ENCODE measurements at places on chromosomes 3 and 15.
A peak's percentile ranks its signal among the peaks of the same experiment; 100 is the strongest.

- no peak for DNase-seq
Observed at GRCh38 chr3:12370758-12371157, 81.9 kb downstream of the PPARG start.

DNA sequence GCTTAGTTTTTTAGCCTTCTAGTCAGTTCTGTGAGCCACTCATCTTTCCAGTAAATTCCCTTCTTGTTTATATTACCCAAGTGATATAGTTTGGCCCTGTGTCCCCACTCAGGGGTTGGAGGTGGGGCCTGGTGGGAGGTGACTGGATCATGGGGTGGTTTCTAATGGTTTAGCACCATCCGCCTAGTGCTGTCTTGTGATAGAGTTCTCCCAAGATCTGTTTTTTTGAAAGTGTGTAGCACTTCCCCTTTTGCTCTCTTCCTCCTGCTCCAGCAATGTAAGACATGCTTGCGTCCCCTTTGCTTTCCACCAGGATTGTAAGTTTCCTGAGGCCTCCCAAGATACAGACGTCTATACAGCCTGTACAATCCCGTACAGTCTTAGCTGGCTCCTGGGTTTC lies 53.7 kb upstream of the INO80 start:
- DNase-seq = no peak

DNA sequence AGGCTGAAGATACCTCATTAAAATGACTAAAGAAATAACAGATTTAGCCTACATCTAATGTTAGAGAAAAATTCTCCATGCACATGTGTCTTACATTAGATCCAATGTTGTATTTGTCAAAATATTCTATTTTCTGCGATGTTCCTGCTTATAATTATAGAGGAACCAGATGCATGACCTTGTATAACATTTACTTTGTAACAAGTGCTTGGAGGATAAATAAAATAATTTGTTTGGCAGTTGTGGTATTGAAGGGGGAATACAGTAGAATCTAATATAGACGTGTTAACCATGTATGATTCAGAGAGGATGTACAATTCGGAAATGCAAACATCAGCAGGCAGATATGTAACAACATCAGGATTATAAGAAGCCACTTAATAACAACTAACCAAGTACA lies 922.2 kb downstream of the TUSC7 start:
- no peak for DNase-seq

DNA sequence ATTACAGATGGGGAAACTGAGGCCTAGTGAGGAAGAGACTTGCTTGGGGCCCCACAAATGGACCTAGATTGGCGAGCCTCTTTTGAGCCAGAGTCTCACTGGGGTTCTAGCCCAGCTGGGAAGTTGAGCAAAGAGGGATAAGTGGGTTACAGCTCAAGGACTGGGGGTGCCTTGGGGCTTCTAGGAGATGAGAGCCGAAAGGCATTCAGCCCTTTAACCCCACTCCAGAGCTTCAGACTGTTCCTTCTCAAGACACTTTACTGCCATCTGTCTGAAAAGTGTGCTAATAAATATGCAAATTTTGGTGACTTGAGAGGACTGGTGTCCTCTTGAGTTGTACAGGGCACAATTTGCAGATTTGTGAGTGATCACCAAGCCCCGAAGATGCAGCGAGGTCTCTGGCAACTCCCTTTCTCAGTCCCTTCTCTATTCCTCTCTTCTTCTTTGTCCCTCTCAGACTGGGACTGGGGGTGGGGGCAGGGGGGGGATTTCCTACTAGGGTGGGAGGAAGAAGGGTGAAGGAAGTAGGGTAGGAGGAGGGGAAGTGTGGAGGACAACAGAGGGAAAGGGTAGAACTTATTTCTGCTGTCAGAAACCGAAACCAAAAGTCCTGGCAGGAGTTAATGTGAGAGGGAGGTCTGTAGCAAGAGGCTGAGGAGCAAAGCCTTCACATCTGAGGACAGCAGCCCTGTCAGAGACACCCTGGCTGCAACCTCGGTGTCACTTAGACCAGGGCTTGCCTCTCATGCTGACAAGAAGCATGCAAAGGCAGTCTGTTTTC lies 16.2 kb upstream of the ANKDD1A start:
- no peak for DNase-seq

- no peak for DNase-seq
Observed at GRCh38 chr3:68123231-68123630, 468.8 kb upstream of the SUCLG2 start.

DNA sequence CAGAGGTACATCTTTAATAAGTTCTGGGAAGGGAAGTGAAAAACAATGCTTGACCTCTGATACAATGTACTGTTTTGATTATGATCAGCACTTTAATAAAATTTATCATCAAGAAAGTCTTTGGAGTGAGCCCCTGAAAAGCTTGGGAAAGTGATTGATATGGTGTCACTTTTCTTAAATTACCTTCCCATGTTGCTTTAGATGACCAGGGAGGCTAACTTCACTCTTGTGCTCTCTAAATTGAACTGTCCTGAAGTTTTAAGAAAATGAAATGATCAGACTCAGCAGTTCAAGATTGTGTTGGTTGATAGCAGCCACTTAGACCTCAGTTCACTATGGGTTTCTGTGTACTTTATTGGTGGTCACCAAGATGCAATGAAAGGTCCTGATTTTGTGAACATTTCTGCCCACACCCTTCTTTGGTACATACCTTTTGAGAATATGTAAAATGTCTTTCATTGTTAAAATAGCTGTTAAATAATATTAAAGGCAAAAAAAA lies 15.7 kb downstream of the TGFBR2 start:
- DNase-seq = no peak

DNA sequence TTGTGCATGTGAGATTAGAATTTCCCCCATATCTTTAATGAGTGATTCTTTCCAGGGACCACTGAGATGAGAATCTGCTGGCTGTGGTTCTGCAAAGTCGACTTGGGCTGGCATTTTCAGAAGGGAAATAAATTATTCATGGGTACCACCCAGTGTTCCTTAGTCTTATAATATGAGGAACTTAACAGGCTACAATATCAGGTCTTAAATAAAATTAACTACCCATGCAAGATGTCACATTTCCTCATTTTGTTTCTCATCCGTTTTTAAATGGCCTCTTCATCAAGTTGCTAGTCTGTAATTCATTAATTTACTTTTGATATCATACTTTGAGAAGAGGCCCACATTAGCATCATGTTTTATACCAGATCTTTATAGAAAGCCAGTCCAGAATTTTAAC lies 58.3 kb upstream of the SKOR1 start:
- DNase-seq = no peak

DNA sequence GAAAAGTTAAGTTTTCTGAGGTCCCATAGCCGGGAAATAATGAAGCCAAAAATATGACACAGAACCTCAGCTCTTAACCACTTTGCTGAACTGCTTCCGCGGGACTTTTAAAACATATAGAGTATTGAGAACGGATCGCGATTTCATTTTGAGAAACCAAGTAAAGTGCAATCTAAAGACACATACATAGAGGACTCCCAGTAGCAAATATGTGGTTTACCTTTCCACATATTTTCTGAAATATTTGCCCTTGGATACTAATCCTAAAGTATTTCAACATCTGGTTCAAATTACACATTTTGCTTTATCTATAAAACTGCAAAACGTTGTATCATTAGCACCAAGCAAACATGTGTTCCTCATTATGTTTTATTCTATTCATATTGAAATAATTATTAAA lies 776.5 kb downstream of the ROBO2 start:
- no peak for DNase-seq

DNA sequence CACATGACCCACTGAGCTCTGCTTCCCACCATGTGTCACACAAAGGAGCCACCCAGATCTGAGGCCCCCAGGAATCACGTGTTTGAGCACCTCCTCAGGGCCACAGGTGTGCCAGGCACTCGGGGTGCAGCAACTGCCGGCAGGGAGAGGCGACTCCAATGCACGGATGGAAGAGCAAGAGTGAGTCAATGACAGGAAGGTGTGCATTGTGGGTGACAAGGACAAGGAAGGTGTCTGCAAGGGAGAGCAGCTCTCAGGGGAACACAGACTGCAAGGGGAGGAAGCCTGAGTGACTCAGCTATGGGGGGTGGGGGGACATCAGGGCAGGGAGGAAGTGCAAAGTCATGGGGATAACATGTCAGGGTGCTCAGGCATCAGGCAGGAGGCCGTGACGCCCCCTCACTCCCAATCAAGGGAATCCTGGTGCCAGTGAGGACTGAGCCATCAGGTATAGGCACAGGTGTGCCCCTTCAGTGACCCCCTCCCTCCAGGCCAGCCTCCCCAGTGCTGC lies 67.4 kb downstream of the NUP210 start:
- DNase-seq = no peak

DNA sequence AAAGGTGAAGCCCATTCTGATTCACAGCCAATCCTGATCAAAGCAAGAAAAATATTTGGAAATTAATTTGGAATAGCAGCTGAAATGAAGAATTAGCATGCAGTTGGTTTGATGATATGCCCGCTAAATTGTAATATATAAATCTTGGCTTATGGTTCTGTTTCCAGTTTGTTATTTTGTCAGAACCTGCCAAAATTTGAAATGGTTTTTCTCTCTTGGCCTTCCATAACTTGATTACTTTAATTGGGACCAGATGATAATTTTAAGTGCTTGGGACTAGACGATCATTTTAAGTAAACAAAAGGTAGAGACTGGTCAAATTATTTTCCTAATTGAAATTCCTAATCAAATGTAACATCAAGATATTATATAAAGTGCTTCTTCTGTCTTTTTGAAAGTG lies 842.4 kb downstream of the TBL1XR1 start:
- DNase-seq = no peak

GRCh38 chr15:59116141-59116540 lies 11.2 kb downstream of the CCNB2 start:
- DNase-seq = no peak

DNA sequence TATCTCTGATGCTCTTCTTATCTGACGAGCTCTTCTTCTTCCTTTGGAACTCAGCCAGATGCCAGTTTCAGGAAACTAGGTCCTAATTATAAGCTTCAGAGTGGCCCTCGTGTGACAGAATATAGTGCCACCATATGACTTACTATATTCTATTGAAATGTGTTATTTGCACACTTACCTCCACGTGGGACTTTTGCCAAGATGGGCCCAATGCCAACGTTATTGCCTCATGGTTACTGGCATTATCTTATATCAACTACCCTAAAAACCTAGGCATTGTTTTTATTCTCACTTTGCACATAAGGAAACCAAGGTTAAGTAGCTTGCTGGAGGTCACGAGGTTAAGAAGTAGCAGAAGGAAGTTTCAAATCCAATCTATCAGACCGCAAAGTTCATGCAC lies 71.3 kb upstream of the SLCO3A1 start:
- no peak for DNase-seq

- DNase-seq = no peak
Observed at GRCh38 chr3:53166206-53166605, 5.2 kb downstream of the PRKCD start.

DNA sequence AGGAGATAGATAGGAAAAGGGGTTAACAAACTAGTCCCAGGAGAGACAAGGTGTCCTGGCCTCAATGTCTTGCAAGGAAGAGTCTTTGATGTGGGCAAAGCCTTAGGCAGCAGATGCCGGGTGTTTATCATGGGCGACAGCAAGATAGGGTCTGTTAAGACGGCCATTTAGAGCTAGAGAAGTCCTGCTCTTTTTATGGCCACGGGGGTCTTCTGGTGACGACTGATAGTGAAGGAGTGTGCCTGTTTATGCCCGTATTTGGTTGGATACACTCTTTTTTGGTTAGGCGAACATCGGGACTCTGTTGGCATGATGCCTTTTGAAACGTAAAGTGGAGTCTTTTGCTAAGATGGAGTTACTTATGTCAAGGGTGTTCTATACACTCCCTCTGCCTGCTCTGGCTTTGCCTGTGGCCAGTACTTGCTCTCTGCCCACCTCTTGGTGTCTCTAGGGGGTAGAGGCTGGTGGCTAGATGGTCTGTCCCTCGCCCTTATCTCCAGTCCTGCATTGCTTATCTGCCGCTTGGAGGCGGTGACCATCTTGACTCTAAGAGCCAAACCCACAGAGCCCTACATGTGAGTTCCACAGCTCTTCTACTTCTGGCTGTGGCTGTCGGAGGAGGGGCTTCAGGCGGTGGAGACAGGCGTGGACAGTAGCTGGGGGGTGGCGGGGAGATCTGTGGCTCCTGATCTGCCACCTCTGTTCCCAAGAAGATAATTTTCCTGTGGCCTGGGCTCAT lies 55.8 kb upstream of the ZBTB38 start:
- no peak for DNase-seq

DNA sequence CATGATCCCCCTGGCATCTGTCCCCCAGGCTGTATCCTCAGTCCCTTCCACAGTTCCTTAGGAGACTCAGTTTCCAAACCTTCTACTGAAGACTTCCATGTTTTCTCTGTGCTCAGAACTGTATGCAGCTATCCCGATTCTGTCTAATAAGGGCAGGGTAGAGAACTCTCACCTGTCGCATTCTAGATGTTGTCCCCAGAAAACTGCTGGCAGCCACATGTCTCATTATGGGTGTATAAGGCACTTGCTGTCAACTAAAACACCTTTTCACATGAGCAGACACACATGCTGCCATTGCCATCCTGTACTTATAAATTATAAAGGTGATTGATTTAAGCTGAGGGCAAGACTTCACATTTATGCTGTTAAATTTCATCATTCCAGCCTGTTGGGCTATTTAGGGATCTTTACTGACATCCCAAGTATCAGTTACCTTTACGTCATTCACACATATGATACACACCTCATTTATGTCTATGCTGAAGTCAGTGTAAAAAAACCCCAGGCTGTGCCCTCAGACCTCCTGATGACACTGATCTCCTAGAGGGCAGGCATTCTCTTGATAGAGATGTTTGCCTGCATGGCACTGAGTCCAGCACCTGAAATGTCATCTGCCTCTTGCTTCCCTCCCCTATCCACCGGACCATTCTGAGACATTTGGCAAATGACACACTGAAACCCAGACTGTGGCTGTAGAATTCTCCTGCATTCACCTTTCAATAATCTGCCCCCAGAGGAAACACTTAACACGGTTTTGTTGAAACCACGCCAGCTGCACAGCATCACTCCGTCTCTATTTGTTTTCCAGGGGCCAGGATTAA lies 35.8 kb downstream of the BTD start:
- no peak for DNase-seq

GRCh38 chr3:45151100-45151499 lies 4.9 kb upstream of the CDCP1 start:
- DNase-seq = no peak

DNA sequence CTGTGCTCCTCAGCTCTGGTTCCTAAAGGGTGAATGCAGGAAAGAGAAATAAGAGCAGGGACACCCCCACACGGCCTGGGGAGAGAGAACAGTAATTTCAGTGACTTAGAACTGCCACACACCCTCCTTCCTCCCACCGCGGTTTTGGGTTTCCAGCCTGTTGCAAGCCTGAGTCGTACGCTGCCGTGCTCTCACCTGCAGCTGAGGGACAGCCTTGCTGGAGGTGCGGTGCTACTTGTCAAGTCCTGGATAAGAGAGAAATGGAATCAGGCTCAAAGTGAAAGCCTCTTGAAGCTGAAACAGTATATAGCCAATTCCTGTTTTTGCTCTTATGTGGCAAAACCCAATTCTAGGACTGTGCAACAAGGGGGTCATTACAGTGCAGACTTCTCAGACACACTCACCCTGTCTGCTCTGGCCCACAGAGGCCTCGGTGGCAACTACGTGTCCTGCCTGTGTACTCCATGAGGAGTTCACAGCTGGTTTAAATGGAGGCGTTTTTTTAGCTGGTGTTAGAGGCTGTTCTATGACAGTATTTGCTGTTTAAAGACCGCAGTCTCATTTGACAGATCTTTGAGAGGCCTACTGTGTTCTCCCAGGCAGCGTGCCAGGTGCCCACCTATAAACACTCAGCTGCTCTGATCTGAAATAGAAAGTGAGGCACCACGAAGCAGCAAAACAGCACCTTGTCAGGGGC lies 42.9 kb downstream of the TBC1D2B start:
- DNase-seq = peak; percentile 69

GRCh38 chr3:29751647-29752314 lies 470.9 kb downstream of the RBMS3 start:
- no peak for DNase-seq
